ENCODE measurements at places on chromosomes 1 and 21.

GRCh38 chr1:24228311-24228710, 41.2 kb upstream of the IFNLR1 start:
- DNase-seq, result no peak

DNA sequence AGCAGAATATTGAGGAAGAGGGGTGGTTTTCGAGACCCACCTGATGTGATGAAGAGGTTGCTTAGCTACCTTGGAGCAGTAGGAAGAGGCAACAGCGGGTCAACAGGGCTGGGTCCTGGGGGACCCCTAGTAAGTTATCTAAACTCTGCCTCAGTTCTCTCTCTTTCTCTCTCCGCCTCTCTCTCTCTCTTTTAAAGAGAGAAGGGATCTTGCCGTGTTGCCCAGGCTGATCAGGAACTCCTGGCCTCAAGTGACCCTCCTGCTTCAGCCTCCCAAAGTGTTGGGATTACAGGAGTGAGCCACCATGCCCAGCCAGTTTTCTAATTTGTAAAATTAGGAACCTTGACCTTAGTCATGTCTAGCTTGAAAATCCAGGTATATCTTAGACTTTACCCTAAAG, 77.9 kb downstream of the C1orf21 start:
- DNase-seq, result no peak

- DNase-seq, result peak; percentile 70
Measured at GRCh38 chr1:165592945-165593823, 37.9 kb upstream of the MGST3 start.

DNA sequence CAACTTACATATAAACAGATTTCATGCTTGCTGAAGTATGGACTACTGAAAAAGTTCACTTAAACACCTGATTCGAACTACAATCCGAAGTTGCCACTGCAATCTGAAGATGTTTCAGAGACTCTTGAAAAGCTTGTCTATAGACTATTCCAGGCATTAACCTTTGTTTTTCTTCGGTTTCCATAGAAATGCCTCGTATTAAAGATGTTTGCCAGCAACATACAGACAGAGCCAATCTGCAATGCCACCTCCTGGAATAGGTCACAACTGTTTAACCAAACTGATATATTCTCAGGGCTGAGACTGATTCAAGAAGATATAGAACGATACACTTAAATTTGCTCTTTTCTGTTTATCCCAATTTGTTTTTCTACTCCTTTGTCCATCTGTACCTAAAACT, 28.9 kb upstream of the DMRTB1 start:
- DNase-seq, result no peak

GRCh38 chr1:32405672-32406467, 11.6 kb upstream of the BSDC1 start:
- no peak for DNase-seq

DNA sequence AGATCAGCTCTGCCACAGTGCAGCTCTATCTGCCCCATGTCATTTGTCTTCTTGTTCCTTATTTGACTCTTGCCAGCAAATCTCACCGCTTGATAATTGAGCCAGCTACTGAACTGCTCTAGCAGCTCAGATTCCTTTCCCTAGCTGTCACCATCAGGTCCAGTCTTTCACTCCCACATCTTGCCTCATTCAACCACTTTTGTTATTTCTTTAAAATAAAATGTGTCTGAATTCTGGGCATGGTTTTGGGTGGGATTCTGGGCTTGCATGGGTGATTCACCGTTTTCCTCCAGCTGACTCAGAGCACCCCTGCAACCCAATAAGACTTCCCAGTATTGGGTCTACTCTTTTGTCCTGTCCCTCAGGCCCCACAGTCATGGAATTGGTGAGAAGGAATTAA, 215.7 kb downstream of the DSCAM start:
- DNase-seq, result no peak

GRCh38 chr1:45589861-45590260, 6.0 kb downstream of the NASP start:
- DNase-seq, result no peak

- no peak for DNase-seq
Measured at GRCh38 chr1:211891708-211892107, 61.1 kb upstream of the LPGAT1 start.

- no peak for DNase-seq
Measured at GRCh38 chr1:45348609-45348965, 8.3 kb upstream of the MUTYH start.

DNA sequence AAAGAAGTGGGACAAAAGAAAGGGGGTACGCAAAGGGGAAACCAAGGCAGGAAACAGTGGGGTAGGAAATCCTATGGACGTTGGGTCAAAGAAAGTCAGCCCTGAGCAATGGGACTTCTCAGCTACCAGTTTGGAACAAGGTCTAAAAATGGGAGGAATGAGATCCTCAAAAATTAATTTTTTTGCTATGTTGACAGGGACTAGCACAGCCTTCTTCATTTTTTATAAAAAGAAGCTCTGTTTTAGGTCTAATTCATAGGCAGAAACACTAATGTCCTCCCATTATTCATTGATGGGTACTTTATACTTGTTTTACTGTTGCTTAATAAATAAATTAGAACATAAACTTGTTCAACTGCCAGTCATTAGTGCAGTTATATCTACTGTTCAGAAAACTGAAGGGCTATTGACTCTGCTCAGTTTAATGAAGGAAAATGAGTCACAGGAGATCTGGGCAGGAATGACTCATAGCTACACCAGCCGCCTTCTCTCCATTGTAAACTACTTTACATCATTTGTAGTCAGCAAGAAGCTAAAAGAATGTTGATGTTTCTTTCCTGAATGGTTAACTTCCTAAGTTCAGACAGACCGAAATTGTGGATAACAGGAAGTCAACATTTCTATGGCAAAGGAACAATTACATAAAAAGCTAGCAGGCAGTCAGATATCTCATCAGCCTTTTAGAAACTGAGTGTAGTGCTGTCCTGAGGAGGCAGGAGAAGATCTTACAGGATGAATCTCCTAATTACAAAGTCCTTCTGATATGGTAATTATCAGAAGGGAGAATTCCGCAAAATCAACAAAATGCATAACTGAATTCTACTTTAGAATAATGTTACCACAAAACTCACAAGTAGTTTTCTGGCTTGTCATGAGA, 356.4 kb upstream of the PKN2 start:
- peak; percentile 21 for DNase-seq

All from upper lobe of left lung (tissue), 6 donors.